ENCODE measurements at places on chromosomes 12 and 14.
A peak's percentile ranks its signal among the peaks of the same experiment; 100 is the strongest.

DNA sequence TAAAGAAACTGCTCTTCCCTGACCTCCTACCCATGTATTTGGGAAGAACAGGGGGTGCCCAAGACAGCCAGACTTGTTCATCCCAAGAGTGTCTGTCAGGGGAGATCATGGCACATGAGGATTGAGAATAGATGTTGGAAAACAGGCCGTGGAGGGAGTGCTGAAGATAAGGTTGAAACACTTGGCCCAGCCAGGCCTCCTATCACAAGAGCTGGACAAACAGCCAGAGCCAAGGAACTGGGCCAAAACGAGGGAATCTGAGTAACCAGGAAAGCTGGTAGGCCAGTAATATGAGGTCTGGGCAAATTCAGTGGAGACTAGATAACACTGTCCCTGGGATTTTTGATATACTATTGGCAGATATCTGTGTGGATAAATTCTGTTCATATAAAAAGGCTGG is 161.7 kb downstream of the TMX1 start:
- no peak for DNase-seq

GRCh38 chr12:102215992-102216691 is 18.5 kb upstream of the PMCH start:
- DNase-seq = no peak

DNA sequence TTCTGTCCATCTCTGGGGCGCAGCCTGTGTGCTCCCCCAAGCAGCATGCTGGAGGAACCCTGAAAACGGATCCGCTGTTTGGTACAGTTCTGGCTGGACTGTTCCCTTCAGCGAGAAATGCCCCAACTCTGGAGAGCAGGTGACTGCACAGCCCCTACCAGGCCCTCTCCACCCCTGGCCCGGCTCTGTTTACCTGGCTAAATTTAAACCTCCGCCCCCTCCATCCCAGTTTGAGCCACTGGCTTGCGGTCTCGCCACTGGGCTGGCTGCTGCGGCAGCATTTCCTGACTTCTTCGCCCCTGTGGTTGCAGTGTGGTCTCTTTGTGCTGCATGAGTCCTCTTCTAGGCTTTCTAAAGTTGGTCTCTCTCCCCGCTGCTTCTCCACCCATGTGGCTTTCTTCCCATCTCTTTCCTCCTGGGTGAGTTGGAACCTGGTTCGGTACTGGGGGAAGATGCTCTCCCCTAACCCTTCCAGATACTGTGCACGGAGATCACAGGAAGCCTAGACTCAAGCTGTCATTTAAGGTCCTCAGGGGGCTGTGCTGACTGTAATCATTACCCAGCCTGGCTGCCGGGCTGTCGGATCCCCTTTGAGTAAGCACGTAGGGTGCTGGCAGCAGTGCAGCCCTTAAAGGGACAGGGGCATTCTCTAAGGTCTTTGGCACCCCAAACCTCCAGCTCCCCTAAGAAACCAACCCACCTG is 60.6 kb downstream of the FBXL14 start:
- peak; percentile 65 for DNase-seq

GRCh38 chr12:58500399-58500798 is 419.9 kb downstream of the LRIG3 start:
- DNase-seq = no peak

GRCh38 chr14:38078393-38078792 is 129.3 kb upstream of the SSTR1 start:
- DNase-seq = no peak

Measured in GM18507 (cell line).